ENCODE measurements at places on chromosomes 11 and 22.

DNA sequence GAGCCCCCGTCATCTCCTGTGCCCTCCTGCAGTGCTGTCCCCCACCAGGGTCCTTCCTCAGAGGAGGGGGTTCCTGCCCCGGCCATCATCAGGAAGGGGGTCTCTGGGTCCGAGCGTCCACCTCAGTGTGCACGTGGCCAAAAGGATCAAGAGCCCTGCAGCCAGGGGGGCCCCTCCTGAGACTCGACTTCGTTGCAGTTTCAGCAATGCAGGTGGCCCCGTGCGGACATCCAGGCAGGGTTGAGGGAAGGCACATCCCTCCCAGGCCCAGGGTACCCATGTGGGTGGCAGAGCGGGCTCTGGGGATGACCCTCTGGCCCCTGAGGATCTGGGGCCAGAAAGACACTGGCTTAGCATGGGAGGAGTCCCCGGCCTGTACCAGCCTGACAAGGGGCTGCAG is 41.3 kb downstream of the LRP5 start:
- no peak for DNase-seq

DNA sequence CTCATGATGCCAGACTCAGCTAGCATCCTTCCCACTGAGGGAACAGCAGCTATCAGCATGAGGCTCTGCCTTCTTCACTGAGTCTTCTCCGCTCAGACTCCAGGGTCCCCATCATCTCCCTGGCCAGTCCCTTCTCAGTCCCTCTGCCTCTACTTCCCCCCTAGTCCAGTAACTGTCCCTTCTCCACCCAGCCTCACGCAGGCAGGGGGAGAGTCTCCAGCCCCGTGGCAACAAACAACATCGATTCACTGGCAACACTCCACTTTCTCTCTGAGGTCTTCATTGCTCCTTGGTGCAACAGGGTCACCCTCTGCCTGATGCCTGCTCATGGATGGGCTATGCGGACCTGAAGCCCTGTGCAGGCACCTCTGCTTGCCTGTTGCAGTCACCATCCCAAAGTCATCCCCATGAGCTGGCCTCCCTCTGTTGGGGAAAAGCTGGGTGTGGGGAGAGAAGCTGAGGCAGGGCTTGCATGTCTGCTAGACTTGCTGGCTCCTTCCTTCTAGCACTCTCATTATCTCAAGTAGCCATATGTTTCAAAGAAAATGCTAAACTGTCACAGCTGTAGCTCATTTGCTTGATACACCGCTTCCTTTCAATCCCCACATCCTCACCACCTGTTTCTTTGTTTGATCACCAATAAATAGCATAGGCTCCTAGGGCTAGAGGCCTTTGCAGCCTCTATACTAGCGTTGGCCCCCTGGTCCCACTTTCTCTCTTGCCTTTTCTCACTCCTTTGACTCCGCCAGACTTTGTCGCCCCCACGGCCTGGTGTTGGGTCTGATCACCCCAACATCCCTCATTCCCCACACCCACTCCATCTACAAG is 4.3 kb upstream of the BCR start:
- no peak for DNase-seq

GRCh38 chr11:32121012-32121411 is 30.1 kb downstream of the RCN1 start:
- DNase-seq = no peak

DNA sequence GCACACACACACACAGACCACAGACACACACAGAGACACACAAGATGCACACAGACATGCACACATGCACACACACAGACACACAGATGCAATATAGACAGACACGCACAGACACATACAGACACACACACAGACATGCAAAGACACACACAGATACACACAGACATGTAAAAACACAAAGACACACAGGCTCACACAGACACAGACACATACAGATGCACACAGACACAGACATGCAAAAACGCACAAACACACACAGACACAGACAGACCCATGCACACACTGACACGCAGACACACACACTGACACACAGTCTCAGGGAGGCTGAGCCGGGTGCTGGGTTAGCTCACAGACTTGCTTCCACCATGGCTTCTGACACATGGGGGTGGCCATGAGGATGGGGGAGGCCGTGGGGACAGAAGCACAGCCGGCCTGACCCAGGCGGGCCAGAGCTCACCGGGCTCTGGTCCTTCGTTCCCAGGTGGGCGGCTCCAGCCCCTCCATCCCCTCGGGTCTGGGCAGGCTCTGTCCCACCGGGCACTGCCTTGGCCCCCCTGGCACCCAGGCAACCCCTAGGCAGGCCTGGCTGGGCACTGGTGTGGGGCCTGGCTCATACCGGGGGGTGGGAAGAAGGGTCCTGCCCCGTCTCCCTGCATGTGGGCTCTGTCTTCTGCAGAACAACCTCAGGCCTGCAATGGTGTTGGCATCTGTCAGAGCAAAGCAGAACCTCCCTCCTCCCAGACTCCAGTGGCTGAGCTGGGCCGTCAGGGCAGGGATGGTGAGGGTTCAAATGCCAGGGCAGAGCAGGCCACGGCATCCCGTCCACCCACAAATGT is 1489.5 kb downstream of the BRD1 start:
- DNase-seq = no peak

DNA sequence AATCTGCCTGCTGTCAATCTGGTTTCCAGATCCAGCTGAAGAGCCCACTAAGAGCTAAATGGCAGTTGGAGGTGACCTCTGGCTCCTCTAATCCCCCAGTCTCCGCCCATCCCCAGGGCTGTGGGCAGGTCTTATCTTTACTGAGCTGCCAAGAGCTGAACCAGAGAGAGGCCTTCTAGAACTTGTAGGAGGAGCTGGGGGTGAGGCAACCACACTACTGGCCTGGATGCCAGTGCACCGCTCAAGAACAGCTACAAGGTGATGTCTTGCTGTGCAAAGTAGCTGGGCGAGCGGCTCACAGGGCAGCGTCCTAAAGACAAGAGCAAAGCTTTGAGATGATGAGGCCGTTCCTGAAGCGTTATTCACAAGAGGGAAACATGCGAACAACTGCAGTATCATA is 374.6 kb downstream of the CTTN start:
- DNase-seq = no peak

GRCh38 chr11:87878373-87878825 is 296.8 kb downstream of the RAB38 start:
- DNase-seq = no peak

DNA sequence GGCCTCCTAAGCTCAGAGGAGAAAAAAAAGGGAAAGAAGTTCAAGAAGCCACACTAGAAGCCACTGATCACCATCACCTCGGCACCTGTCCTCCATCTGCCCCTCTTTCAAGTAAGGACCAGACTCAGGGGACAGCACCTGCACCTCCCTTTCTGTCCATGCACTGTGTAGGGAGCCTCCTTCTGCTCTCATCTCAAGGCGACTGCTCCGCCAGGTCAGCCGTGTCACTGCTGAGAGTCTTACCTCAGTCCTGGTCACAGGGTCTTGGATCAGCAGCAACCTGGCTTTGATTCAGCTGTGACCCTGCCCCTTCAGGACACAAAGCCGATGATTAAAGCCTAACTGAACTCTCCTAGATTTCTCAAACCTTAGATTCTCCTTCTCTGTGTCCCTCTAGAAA is 101.5 kb downstream of the ZNF280B start:
- DNase-seq = no peak

Measured in GM12892 (cell line).